Stimulated activated CD4-positive, alpha-beta T cell treated with anti-CD3 and anti-CD28 coated beads, Interleukin-15, amount 100 ng/mL, for 24 hours (primary cell): ENCODE measurements at places on chromosomes 7 and 10.

GRCh38 chr7:2040893-2041270 is 191.9 kb downstream of the MAD1L1 start:
- DNase-seq, result no peak

- DNase-seq, result no peak
These were observed 93.7 kb upstream of the MAGI2 start for GRCh38 chr7:79547132-79547531.

GRCh38 chr10:78199005-78199725 is 165.5 kb downstream of the RPS24 start:
- DNase-seq, result no peak

DNA sequence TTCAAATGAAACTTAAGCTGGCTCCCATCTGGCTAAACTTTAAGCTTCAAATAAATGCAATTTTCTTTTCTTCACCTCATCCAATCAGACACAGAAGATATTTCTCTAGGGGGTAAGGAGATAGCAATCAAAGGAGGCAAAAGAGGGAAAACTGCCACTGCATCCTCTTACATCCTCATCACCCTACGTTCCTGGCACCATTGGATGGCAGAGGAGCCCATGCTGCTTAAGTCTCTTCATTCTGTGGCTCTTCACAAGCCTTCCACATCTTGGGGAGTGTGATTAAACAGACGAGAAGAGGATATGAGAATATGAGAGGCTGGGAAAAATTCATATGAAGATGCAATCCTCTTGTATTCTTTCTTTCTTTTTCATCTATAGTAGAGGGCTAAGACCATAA is 345.7 kb upstream of the AOAH start:
- DNase-seq, result no peak

GRCh38 chr10:102610441-102610887 is 33.8 kb upstream of the TRIM8 start:
- no peak for DNase-seq

DNA sequence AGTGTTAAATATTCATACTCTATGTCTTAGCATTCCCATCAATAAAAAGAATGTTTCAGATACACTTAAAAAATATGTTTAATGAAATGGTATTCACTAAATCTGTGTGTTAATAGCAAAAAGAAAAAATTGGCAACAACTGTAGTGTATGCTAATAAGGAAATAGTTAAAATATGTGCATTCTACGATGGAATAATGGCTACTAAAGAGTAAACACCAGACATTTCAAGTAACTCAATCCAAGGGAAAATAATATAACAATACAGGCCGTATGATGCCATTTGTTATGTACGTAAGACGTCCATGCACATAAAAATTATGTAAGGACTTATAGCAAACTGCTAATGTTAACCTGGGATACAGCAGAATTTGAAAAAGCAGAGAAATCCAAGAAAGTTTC is 46.6 kb downstream of the MAD1L1 start:
- no peak for DNase-seq

- no peak for DNase-seq
These were observed 225.2 kb upstream of the SH2B2 start for GRCh38 chr7:102061354-102061945.

DNA sequence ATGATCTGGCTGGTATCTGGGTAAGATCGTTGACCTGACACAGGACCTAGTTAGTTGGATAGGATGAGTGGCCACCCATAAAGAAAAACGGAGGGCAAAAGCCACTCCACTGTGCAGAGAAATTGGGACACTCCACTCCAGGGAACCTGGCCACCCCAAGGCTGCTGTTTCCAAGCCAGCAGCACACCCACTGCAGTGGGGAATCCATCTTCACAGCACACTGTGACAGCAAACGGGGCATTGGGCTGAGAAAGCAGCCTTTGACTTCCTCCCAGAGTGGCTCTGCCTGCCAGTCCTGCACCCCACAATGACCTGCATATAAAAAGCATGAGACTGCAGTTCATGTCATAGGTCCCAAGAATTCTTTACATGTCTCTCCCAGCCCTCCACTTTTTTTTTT is 52.9 kb downstream of the MTPN start:
- no peak for DNase-seq

- DNase-seq, result no peak
These were observed 145.0 kb downstream of the PARD3 start for GRCh38 chr10:34670081-34670480.

GRCh38 chr7:134782121-134782623 is 2.7 kb downstream of the CALD1 start:
- no peak for DNase-seq

- DNase-seq, result no peak
These were observed 44.9 kb downstream of the AKR1B15 start for GRCh38 chr7:134593530-134594392.

GRCh38 chr10:130871406-130871805 is 440.1 kb downstream of the TCERG1L start:
- no peak for DNase-seq
